ENCODE measurements at places on chromosomes 1 and 21.

- no peak for DNase-seq
Measured at GRCh38 chr1:229368347-229368746, 25.5 kb upstream of the CCSAP start.

DNA sequence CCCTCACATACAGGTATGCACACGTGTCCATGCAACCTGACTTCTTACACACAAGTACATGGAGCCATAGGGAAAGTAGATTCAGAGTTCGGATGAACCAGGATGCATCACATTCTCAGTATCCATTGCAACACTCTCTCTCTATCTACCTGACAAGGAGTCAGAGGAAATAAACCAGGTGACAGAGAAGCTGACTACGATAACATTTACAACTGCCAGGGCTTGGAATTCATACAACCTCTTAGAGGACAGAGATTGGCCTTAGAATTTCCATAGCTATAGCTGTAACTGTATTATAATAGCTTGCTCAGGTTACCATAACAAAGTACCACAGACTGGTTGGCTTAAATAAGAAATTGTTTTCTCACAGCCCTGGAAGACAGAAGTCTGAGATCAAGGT lies 116.9 kb upstream of the PALMD start:
- DNase-seq: no peak

DNA sequence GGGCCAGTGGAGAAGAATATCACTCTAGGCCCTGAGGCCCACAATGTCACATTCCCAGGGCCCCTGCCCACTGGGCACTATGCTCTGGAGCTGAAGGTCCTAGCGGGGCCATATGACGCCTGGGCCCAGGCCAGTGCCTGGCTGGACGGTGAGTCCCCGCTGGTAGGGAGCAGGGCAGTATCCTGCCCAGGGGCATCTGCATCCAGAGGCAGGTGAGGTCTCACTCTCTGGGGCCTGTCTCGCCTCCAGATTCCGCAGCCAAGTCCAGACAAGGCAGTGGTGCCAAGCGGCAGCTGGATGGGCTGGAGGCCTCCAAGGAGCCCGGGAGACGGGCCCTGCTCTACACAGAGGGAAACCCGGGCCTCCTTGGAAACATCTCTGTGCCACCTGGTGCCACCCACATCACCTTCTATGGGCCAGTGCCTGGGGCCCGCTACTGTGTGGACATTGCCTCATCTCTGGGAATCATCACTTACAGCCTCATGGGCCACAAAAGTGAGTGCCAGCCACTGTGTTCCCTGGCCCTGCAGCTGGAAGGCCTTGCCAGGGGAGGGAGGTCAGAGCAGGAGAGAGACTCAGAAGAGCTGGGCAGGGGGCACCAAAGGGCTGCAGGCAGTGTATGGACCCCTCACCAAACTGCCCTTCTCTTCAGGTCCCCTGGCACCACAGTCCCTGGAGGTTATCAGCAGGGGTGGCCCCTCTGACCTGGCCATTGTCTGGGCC lies 11.1 kb upstream of the PTPN7 start:
- DNase-seq: no peak

- no peak for DNase-seq
Measured at GRCh38 chr1:45221716-45222115, 15.3 kb upstream of the ZSWIM5 start.

GRCh38 chr21:17921579-17922530 lies 102.7 kb upstream of the C21orf91 start:
- DNase-seq: no peak

DNA sequence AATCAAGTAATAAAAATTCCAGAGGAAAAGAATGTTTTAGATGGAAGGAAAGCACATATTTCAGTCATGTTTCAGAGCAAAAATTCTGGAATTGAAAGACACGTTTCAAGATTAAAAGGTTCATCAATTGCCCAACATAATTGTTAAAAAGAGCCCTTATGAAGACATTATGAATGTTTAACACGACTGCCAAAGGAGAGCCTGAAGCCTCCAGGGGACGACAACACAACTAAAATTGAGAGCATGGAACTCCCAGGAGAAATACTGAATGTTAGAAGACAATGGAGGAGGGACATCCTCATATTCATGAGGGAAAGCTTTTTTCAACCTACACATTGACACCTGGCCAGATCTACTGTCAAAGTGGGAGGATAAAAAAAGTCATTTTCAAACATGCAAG lies 16.0 kb downstream of the OR2T11 start:
- DNase-seq: peak; percentile 79

GRCh38 chr1:155884031-155884960 lies 24.9 kb downstream of the SYT11 start:
- DNase-seq: no peak

GRCh38 chr1:110390692-110391245 lies at the start of gene SLC16A4:
TSS of gene SLC16A4 (minus strand) at chr1:110391026. CDS start at chr1:110389323, 1,703 bp downstream.
- no peak for DNase-seq

DNA sequence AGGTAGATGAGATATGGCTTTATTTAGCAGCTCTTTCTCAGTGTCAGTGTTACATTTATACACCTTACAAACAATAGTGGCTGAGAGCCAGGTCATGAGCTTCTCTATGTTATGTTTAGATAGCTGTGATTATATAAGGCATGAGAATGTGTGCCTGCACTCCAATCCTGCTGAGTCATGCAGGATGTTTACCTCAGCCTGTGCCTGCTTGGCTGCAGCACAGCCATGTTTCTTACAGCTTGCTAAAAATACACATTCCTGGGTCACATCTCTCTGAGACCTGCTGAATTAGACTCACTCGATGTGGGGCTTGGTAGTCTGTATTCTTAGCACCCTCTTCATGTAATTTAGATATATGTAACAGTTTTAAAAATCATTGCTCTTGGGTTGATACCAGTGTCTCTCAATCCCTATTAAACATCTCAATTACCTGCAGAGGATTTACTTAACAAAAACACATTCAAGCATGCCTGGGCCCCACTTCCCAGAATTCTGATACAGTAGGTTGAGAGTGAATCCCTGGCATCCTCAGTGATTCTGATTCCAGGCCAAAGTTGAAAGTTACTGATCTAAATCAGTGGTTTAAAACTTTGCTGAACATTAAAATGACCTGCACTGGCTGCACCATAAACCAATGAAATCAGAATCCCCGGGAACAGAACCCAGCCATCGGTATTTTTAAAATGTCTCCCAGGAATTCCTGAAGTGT lies 107.5 kb downstream of the GDAP2 start:
- peak; percentile 23 for DNase-seq

GRCh38 chr1:46478721-46479485 lies 10.7 kb upstream of the DMBX1 start:
- DNase-seq: no peak

- DNase-seq: peak; percentile 29
Measured at GRCh38 chr1:24193046-24193445, 6.0 kb upstream of the IFNLR1 start.

- DNase-seq: peak; percentile 56
Measured at GRCh38 chr1:73998348-73998959, 199.5 kb downstream of the LRRIQ3 start.

DNA sequence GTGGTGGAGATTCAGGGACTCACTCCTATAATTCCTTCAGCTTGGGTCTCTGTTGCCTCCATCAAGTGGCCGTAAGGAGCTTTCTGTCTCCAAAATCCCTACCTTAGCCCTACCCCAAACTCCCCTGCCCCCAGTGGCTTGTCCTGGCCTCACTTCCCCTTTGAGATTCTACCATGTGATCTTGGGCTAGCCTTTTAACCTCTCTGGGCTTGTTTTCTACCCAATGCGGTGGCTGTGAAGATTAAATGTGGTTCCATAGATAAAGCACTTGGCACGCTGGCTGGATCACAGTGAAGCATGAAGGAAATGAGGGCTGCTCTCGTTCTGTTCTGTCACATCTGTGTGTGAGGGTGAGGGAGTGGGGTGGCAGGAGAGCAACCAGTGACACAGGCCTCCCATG lies 43.6 kb downstream of the FAAH start:
- peak; percentile 22 for DNase-seq

DNA sequence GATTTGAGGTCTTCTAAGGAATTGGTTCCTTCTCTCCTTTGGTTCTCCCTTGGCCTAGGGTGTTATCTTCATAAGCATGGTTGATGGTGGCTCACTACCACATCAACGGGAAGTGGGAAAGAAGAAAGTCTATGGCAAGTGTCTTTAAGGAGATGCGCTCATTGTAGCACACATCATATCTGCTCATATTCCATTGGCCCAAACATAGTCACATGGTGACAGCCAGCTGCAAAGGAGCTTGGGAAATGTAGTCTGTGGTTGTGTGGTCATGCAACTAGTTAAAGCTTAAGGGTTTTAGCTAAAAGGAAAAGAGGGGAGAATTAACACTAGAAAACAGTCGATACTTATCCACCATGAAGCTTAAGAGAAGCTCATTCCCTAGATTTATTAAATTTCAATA lies 11.4 kb upstream of the MRPS6 start:
- peak; percentile 41 for DNase-seq

GRCh38 chr21:33261635-33262034 lies 4.5 kb upstream of the IL10RB start:
- DNase-seq: peak; percentile 92

- DNase-seq: no peak
Measured at GRCh38 chr1:217627431-217627830, 3.5 kb downstream of the GPATCH2 start.

DNA sequence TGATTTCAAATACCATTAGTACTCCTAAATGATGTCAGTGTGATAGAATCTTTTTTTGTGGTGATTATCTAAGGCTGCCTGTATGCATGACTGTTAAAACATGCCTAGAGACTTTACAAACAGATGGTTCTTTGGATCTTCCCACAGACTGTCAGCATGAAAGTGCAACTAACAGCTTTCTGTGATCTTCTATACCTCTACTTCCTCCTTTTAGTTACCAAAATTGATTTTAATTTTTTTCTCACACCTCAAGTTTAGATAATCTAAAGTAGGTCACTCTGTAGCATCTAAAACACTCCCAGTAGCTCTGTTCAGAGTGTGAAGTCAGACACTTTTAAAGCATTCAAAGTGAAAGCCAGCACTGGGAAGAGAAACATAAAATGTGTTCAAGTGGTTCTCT lies 534.5 kb downstream of the PTPRC start:
- DNase-seq: peak; percentile 49

GRCh38 chr1:21641967-21642739 lies 27.0 kb downstream of the RAP1GAP start:
- no peak for DNase-seq

GRCh38 chr1:20685099-20685662 lies 24.0 kb upstream of the DDOST start:
- no peak for DNase-seq

DNA sequence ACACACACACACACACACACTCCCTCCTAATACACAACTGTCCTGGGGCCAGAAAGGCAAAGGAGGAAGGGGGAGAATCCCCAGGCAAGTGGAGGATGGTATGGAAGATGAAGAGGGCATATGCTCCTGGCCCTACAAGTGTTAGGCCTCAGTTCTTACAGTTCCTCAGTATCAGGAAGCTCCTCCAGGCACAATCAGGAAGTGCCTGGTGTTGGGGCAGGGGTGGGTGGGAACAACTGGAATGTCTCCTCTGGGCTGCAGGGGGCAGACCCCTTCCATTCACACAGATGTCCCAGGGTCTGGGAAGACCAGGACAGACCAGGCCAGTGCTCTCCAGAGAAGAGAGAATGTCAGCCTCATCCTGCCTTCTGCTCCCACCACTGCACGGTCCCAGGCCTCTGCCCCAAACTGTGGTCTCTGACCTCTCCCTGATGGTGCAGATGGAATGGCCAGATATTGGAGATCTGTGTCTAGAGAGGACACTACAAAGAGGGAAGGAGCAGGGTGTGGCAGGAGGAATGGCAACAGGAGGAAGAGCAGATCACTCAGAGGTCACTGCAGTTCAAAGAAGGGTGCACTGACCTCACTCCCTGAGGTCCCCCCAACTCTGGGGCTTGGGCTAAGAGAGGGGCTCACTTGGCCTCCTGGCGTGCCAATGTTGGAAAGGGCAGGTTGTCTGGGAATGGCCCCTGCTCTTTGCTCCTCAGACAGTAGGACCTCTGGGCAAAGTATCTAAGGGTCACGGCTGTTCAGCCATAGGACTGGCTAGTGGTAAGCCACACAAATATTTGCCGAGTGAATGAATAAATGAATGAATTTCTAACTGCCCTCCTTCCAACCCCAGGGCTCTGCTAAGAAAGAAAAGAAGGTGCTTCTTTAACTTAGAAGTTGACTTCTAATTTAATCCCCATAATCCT lies 2.5 kb upstream of the DENND2D start:
- peak; percentile 60 for DNase-seq

- DNase-seq: no peak
Measured at GRCh38 chr1:222127526-222128152, 385.8 kb upstream of the DUSP10 start.

DNA sequence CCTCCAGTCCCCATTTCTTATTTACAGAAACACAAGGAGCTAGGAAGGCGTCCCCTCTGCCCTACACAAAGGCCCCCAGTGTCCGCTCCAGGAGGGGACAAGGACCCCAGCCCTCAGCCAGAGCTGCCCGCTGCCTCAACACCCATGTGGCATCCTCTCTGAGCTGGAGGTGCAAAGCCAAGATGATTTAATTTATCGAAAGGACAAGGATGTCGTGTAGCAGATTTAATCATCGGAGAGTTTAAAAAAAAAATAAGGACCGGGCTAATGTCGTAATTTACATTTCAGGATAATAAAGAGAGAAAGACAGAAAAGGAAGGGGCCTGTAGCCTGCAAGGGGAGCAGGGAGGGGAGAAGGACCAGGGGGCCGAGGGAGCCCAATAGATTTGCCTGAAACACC lies 68.3 kb upstream of the CASZ1 start:
- no peak for DNase-seq

GRCh38 chr21:45261093-45261492 lies 26.6 kb downstream of the POFUT2 start:
- DNase-seq: no peak

DNA sequence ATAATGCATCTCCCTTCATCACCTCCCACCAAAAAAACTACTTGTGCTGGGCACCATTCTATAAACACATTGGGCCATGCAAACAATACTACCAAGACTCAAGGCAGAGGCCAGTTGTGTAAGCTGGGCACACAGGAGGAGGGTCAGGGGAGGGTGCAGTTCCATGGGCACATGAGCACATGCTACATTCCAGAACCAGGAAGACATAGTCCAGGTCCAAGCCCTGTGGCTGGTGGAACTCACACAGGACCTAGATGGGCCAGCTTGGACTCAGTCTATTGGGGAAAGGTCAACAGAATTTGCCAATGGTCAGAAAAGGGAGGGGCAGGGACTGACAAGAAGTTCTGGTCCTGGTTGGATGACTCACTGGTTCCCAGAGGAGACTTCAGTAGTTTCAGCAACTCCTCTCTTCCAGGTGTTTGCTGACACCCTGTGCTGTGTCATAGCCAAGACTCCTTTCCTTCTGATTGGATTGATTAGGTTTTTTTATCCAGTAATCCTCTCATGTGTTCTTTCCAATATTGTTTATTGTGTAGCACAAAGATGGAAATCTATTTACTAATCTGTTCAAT lies 249.7 kb downstream of the C1orf94 start:
- no peak for DNase-seq

GRCh38 chr1:8113262-8114220 lies 87.4 kb upstream of the ERRFI1 start:
- DNase-seq: peak; percentile 48

Data from NB4 (cell line).